ENCODE measurements at places on chromosomes 12 and 14.

- DNase-seq = no peak
These were observed 5.3 kb downstream of the GSC start for GRCh38 chr14:94764573-94764972.

GRCh38 chr12:62158461-62159360 is 101.5 kb upstream of the USP15 start:
- DNase-seq = no peak

GRCh38 chr12:94458877-94459727 is 565 bp downstream of the CEP83 start:
- peak; percentile 35 for DNase-seq

DNA sequence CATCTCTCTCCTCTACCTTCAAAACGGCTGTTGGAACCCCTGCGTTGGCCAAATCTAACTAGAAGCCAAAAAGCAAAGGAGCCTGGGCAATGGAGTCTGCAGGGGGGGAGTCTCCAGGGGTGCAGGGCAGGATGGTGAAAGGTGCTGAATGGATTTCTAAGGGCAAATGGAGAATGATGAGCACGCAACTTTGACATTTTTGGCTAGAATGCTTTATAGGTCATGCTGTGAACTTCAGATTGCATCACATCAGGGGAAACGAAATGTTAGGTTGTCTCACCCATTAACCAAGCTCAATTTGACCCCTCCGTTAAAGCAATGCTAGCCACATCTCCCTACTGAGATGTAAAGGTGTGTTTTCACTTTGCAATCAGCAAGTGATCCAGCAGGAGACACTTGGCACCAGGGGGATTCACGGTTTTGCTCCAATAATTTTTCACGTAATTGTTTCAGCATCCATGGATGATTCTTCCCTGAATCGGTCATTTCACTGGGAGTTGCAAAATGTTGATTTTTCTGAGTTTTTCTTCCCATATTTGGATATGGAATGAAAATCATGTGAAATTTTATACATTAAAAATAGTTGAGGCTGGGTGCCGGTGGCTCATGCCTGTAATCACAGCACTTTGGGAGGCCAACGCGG is 78.0 kb upstream of the MDM1 start:
- DNase-seq = no peak

DNA sequence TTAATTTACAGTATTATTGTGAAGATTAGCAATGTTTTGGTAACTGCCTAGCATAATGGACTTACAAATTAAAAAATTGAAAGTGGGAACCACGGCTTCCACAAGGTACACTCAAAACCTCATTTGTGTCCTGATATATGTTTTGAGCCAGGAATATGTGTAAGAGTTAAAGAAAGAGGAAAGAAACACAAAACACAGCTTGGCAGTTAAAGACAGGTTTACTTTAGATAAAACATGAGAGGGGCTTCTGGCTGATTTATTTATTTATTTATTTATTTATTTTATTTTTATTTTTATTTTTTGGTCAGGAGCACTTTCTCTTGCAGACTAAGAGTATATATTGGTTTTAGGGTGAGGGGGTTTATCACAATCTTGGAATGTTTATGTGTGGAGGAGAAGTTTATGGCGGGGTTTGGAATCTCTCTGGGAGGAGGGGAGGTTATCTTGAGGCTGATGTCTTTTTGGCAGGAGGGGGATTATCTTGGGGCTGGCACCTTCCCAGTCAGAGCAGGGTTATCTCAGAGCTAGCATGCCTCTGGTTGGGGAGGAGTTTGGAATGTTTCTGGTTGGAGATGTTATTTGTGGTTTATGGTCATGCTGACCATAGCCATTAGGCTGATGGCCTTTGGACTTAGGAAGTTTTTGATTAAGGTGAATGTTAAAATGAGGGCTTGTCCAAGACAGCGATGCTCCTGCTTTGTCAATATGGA is 436.7 kb downstream of the DAD1 start:
- no peak for DNase-seq

Data from HEK293T (cell line).